HTR-8/SVneo (cell line): ENCODE measurements at places on chromosomes 2 and 18.

DNA sequence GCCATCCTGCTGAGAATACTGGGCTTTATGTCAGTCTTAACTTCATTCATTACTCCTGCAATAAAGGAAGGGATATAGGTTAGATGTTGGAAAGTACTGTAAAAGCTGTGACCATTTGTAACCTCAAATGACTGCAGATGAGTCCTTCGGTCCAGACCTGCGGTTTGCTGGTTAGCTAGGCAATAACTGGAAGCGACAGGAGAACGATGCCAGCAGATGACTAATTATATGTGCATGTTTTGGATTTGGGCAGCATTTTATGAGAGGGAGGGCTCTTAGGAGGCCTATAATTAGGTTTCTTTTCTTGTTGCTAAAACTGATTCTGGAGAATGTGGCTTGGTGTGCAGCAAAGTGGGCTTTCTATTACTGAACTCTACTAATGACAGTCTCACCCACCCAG, 205.6 kb downstream of the TMEM182 start:
- no peak for DNase-seq

GRCh38 chr2:120204022-120204405, 19.2 kb downstream of the TMEM185B start:
- DNase-seq, result no peak

DNA sequence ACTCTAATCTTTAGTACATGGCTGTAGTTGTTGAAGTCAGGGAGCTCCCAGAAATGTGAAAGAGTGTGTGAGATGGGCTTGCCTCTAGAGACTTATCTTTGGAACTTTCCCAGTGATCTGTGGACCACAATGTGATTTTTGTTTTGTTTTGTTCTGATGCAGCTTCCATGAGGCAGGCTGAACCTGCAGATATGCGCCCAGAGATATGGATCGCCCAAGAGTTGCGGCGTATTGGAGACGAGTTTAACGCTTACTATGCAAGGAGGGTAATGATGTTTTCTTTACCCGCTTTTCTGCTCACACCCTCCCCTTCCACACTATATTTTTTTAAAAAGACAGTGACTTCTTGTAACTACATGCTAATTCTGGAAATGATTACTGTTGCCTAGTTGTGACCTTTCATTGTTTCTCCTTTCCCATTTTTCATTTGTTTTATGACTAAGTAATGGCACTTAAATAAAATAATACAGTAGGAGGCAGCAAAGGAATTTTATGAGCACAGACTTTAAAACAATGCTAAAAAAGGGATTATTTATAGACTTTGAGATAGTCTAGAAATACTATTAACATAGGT, 29.3 kb downstream of the BCL2L11 start:
- no peak for DNase-seq

- no peak for DNase-seq
Observed at GRCh38 chr2:101290711-101291110, 17.8 kb downstream of the RNF149 start.

DNA sequence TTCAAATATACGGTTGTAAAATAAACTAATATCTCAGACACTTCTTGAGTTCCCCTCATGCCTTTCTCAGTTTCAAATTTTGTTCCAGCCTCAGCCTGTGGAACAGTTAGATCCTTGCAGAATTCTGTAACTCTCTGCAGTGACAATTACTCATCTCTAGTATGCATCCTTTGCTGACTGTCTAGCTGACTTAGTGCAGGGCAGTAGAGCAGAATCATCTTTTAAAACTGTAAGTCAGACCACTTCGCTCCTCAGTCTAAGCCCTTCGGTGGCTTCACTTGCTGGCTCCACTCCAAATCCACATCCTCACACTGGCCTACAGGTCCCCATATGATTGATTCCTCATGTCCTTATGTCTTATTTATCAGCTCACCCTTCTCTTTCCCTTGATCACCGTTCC, 164.1 kb upstream of the ZSWIM2 start:
- DNase-seq, result no peak

DNA sequence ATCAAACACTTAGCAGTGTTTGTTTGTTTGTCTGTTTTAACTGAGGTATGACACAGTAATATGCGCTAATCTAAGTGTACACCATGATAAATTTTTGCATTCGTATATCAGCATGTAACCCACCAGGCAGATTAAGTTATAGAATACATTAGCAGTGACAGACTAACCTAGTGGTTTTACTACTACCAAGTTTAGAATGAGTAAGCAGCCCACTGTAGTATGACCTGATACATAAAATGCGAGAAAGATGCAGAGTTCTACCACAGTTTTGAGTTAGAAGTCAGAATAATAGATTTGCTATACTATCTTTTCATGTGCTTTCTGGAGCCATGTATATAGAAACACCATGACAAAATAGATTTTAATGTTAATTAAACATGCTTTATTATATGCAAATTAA, 19.1 kb upstream of the MAP4K4 start:
- DNase-seq, result no peak

DNA sequence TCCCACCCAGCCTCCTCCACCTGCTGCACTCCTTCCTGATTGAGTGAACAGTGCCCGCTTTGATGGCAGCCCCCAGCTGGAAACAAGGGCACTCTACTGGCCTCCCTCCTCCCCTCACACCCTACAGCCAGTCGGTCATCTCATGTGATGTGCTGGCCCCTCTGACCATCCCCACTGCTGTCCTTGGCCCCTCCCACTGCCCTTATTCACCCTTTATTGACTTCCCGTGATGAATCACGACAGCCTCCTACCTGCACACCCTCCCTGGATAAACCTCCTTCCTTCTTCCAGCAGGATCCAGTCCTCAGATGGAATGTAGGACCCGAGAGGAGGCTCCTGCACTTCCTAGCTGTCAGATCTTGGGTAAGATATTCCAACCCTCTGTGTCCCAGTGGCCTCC, 186.5 kb upstream of the SH3BP4 start:
- no peak for DNase-seq

GRCh38 chr2:120066800-120067547, 54.1 kb downstream of the EPB41L5 start:
- DNase-seq, result no peak

DNA sequence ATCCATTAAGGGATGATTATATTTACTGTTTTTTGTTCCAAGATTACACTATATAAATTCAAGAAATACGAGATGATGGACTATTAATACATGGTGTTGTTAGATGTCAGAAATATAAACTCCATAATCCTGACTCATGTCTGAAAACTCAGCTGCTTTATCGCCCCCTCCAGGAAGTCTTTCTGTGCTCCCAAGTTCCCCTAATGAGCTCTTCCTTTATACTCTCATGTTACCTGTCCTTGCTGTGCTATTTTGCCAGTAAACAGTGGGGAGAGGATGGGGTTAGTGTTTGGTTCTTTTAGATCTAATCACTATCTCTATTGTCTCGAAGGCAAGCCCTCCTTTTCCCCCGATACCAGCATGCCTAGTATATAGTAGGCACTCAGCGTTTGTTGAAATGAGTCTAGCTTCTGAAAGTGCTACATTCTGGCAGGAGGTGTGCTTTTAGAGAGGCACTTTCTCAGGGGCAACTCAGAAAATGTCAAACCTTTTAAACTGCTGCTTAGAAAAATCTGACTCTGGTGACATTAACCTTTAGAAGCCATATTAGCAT, 21.4 kb upstream of the BARD1 start:
- no peak for DNase-seq

DNA sequence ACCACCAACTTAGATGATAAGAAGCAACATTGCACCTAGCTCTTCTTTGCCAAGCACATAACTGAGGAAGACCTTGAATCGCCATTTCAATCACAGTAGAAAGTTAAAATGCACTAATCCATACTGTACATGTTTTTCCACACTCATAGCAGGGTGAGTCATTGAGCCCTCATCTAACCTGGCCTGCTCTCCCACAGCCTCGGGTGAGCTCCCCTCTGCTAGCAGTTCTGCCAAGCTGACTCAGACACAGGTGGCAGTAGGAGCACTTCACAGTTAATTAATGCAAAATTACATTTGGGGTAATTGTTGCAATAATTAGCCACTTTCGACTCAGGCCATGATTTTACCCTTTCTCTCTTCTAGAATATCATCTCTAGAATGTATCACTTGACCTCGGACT, 1632.8 kb upstream of the CELF4 start:
- DNase-seq, result no peak

DNA sequence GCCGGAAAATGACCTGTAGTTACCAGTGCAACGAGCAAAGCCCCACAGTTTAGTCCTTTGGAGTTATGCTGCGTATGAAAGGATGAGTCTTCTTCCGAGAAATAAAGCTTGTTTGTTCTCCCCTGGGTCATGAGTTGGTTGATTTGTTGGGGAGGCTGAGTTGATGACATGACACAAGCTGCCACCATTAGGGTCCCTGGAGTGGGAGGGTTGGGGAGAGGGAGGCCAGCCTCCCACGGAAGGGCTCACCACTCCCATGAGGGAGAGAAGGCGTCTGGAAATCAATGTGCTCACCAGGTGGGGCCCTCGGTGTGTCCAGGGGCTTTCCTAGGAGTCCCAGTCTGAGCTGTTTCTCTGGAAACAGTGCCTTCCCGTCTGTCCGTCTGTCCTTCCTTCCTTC, 7.4 kb upstream of the DGKD start:
- no peak for DNase-seq

DNA sequence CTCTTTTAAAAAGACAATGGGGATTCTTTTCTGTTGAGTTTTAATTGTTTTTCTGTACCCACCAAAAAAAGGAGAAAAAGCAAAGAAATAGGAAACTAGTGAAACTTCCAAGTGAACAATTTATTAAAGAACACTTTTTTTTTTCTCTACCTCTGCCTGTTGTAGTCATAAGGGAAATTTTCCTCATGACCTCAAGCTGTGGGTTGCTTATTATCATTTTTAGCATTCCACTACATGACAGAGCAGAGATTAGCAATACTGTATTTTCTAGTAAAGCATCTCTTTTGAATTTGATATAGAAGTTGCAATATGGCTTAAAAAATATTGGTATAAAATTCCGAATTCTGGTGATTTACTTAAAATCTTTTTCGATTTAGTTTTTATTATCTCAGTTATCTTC, 87.9 kb upstream of the LRRTM1 start:
- DNase-seq, result peak; percentile 9

DNA sequence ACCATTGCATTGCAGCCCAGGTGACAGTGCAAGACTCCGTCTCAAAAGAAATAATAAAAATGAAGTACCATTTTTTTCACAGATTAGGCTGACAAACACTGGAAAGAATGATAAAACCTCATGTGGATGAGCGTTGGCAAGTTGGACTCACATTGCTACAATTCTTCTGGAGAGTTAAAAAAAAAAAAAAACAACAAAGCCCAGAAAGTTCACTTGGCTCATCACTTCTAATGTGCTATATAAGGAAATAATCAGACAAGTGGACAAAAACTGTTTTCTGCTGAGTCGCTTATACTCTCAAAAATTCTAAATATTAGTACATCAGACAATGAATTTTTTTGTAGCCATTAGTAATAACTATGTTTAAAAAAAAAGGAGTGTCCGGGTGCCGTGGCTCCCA, 38.4 kb downstream of the PKP4 start:
- DNase-seq, result no peak

- DNase-seq, result peak; percentile 95
Observed at GRCh38 chr2:96148410-96149217, 3.4 kb upstream of the DUSP2 start.

DNA sequence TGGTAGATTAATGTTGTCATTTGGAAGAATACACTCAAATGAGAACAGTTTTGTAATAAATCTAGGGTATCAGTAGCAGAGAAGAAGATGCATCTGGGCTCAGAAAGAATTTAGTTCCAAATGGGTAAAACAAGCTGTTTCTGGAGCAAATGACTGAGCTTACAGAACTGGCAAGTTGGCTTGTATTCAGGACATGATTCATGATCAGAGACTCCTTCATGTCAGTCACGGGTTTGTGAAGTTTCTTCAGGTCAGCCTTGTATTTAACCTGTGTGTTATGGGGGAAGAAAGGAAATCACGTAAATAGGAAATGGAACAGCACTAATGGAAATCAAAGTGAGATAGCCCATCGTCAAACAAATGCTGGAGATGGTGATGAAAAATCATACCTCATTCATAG, 109.1 kb downstream of the RIF1 start:
- DNase-seq, result no peak

GRCh38 chr2:127859712-127860085, 1.7 kb upstream of the POLR2D start:
- no peak for DNase-seq

- DNase-seq, result no peak
Observed at GRCh38 chr2:238924796-238925195, 76.9 kb downstream of the TWIST2 start.

DNA sequence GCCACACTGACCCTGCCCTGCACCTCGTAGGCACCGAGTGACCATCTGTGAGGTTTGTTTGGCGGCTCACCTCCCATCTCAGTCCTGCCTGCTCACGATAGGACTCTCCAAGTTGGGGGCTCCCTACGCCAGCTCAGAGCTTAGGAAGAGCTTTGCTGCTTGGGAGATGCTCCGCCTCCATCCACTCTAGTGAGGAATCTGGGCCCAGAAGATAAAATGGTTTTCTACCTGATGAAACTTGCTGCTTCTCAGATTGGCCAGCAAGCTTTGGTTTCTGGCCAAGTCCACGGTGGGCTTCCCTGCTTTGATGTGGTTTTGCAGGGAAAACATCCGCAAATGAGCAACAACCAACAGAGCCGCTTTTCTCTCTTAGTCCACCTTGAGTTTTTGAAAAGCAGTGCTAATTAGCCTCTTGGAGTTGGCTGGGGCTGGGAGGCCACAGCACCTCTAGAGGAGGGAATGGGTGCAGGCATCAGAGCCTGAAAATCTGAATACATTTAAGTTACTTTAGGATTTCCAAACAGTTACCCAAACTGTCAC, 42.2 kb downstream of the THNSL2 start:
- no peak for DNase-seq

DNA sequence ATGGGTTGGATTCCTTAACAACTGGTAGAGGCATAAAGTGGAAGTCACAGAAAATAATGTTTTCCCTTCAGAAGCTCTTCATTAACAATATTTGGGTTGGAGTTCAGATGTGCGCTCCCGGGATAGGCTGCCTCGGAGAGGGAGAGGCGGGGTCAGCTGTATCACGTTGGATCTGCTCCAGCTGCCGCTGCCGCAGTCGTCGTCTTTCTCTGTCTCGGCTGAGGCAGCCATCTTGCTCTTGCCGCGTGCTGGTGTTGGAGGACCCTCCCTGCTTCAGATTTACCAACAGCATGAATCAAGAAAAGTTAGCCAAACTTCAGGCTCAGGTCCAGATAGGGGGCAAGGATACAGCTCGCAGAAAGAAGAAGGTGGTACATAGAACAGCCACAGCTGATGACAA, 35.1 kb downstream of the TANC1 start:
- DNase-seq, result no peak

- DNase-seq, result no peak
Observed at GRCh38 chr2:36267194-36267593, 88.4 kb upstream of the CRIM1 start.

DNA sequence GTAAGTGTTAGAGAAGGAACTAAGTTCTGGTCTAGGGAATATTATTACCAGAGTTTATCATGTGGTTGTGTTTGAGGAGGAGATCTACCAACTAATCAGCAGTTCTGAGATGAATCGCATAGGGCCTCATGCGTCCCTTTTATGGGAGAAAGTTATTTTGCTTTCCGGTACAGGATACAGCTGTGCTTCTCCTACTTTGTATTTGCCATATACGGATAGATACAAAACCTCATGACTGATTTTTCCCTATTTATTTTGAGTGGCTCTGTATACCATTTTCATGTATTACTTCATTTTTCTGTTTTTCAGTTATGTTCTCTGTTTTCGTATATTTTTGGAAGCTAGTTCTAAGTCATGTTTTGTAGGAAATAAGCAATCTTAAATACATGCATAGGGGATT, 66.8 kb downstream of the ACSL3 start:
- DNase-seq, result no peak
